Fibroblast of lung (primary cell): ENCODE measurements at places on chromosomes 11 and 22.

DNA sequence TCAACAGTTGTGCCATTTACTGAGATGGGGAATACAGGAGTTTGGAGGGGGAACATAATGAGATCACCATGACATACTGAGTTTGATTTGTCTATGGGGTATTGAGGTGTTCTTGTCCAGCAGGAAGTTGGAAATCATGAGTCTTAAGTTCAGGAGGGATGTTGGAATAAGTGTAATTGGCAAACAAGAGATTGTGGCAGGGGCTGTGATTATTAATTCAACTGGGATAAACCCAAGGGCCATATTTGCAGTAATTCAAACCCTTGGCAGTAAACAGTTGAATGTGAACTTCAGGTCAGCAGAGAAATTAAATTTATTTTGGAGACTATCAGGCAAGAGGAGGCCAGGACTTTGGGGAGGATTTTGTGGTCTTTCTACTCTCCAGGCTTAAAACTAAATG is 33.4 kb downstream of the ADM start:
- no peak overlapping the region for H3K4me3 ChIP-seq
- no peaks in the 10 kb centered on the region for H3K36me3 ChIP-seq
- no peaks in the 10 kb centered on the region for H3K4me1 ChIP-seq
- H3K27ac ChIP-seq: no peak overlapping the region

DNA sequence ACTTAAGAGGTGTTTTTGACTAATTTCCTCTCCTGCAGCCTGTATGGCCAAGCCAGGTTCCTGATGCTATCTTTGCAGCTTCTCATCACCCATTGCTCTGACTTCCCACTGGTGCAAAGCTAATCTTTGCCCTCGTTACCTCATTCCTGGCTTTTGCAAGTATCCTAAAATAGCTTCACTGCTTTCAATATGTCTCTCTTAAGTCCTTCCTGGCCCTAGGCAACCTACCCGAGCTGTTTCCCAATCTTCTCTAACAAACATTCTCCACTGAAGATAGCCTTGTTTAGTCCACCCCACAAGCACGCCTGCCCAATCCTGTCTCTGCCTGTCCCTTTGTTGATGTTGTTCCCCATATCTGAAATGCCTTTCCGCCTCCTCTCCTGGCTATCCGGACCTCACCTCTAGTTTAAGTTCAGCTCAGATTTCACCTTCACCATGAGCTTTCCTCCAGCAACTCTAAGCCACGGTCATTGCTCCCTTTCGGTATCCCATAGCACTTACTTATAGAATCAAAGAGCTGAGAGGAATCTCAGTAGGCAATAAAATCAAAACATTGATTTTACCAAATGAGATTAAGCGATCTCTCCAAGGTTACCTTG is 30.1 kb upstream of the CECR2 start:
- H3K4me1 ChIP-seq: no peaks in the 10 kb centered on the region
- no peak overlapping the region for H3K4me3 ChIP-seq
- no peak overlapping the region for H3K27ac ChIP-seq
- no peaks in the 10 kb centered on the region for H3K27me3 ChIP-seq
- no peaks in the 10 kb centered on the region for H3K36me3 ChIP-seq

- no peak overlapping the region for H3K4me3 ChIP-seq
- peaks cover 4% of the 10 kb centered on the region for H3K27me3 ChIP-seq
- DNase-seq: peak; percentile 99
- peak overlapping the region; percentile 58 for H3K27ac ChIP-seq
- H3K4me1 ChIP-seq: peaks cover 11% of the 10 kb centered on the region
- H3K36me3 ChIP-seq: no peaks in the 10 kb centered on the region
Observed at GRCh38 chr11:68659158-68659921, 25.0 kb upstream of the GAL start.

DNA sequence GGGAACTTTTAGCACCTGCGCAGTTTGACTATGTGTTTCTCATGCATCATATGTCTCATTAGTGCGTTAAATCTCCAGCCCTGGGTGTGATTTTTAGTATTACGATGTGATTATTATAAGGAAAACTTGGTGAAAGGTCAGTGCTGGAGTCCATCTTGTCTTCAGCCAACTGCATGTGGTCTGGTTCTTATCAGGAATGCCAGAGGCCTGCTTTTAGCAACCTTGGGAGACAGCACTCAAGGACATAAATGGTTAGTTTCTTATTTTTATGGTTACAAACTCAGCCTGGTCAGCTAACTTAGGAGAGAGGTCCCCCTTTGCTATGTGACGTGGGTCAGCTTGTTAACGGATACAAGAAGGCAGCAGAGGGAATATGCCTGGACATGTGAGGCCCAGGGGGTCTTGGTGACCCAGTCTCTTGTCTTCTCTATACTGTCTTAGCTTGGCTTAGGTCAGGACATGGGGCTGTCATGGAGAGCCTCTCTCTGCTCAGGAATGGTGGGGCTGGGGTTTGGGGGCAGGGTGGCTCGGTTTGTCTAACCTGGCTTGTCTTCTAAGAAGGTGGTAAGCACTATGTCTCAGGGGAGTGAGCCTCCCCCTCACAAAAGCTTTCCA is 21.5 kb downstream of the KCTD21 start:
- peaks cover 2% of the 10 kb centered on the region for H3K36me3 ChIP-seq
- DNase-seq: no peak
- no peak overlapping the region for H3K27ac ChIP-seq
- no peak overlapping the region for H3K4me3 ChIP-seq
- H3K27me3 ChIP-seq: no peaks in the 10 kb centered on the region
- peaks cover 16% of the 10 kb centered on the region for H3K4me1 ChIP-seq

DNA sequence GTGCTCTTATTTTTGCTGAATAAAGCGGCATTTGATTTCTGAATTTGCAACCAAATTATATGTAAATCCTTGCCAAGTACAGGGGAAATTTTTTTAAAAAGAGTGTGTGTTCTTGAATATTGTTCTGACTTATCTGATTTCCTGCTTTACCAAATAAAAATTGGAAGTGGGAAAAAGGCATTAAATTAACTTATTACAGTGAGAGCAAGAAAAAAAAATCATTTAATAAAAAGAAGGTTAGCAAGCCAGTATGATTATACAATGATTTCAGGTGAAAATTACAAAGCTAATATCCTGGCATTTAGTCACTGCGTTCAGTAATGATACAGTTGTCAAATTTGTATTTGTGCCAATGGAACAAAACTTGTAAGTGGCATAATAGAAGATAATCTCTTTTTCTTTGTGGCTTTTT is 82.1 kb upstream of the PPARA start:
- H3K4me1 ChIP-seq: peaks cover 21% of the 10 kb centered on the region
- H3K4me3 ChIP-seq: peak overlapping the region; percentile 79

DNA sequence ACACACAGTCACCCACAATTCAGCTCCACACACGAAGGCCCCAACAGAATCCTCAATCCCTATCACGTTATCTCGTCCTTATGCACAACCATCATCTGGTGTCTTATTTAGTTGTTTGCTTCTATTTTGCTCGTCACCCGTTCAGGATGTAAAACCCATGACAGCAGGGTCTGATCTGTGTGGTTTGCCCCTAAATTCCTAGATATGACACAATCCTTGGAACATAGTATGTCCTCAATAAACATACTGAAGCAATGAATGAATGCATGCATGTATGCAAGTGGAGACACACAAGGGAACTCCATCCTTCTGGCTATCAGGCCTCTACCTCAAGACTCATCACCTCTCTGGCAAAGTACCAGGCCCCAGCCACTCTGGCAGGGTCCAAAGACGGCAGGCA is 20.2 kb downstream of the STARD10 start:
- H3K4me3 ChIP-seq: no peak overlapping the region
- H3K27ac ChIP-seq: peak overlapping the region; percentile 58
- peak; percentile 22 for DNase-seq
- peaks cover 19% of the 10 kb centered on the region for H3K4me1 ChIP-seq
